ENCODE measurements at places on chromosomes 2 and 18.

DNA sequence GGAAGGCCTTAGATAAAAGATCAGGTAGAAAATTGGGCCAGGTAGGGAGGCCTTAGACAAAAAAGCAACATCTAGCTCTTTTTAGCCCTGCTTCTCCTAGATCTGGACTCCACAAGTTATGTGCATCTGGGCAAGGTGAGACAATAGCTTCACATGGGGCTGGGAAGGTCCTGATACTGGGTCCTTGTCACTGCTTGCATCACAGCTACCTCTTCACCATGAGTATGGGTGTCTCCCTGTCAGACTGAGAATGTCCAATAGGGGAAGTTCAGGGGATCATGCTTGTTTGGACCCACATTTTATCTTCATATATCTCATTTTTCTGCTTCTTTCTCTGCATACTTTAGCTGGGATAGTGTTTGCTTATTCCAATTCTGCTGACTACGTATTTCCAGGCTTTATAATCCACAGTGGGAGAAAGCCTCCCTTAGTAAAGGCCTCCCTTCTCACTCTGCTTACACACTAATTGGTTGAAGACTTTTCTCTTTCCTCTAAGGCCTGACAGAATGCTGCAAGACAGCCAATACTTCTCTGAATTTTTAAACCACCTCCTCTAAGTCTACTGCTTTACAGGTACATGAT lies 189.6 kb downstream of the CYRIA start:
- no peak for DNase-seq

GRCh38 chr2:166127217-166128155 lies at the start of gene SCN1A:
SCN1A (minus strand) TSS chr2:166128020; CDS start chr2:166073621, 54,399 bp downstream.
- DNase-seq, result no peak

GRCh38 chr2:26631401-26632170 lies 9.6 kb downstream of the CIB4 start:
- no peak for DNase-seq

DNA sequence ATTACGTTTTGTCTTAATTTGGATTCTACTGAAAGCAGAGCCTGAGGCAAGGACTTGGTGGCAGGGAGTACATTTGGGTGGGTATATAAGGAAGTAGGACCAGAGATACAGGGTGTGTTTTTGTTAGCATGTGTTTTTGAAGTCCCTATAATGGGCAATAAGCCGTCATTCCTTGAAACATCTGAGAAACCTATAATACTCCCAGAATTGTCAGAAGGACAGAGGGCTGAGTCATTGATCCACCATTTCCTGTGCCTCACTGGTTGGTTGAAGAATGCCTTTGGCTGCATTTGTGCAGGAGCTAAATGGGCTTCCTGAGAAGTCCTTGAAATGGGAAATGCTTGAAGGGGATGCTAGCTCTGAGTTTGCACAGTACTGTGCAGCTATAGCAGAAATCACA lies 281.8 kb upstream of the ZEB2 start:
- DNase-seq, result no peak

- DNase-seq, result no peak
Observed at GRCh38 chr2:143955401-143956065, 564.4 kb downstream of the ZEB2 start.

GRCh38 chr18:44777457-44778192 lies 96.9 kb downstream of the SETBP1 start:
- no peak for DNase-seq

DNA sequence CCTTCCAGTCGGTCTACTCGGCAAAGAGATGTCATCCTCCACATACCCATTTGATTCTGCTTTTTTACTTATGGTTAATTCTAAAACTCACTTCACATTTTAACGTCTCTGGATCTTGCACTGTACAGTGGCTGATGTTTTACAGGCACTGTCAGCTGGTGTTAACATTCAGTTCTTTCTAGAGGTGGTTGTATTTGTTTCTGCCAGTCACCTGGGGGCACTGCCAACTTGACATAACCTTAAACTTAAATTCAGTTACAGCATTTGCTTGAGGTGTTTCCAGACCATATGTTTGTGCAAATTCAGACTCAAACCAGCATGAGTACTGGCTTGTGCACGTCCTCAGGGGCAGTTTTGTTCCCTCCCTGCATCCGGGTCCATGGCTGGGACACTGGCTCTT lies 5.3 kb upstream of the TMEM185B start:
- no peak for DNase-seq

DNA sequence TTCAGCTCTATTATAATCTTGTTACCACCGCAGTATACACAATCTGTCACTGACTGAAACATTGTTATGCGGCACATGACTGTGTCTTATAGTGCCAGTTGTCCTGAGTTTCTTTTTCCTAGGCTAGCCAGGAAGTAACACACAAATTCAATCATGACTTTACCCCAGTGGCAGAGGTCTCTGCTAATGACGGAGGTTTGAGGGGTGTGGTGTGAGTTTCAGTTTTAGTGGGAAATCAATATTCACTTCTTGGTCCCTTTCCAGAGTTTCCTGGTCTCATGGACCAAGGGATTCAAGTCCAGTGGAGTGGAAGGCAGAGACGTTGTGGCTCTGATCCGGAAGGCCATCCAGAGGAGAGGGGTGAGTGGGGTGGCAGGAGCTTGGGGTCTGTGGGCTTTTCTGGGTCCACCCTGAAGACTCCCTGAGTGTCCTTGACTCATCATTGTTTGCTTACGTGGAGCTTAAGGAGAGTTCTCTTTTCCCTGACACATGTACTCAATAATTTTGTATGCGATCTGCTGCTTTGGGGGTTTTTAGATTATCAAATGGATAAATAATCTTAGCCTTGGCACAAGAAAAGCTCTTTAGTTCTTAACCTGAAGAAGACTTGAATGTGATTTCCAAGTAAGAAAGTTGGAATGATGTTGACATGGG lies 39.2 kb downstream of the HK2 start:
- DNase-seq, result no peak

- no peak for DNase-seq
Observed at GRCh38 chr18:52118684-52119083, 221.3 kb upstream of the DCC start.

- no peak for DNase-seq
Observed at GRCh38 chr2:71776227-71776626, 322.9 kb downstream of the DYSF start.

GRCh38 chr2:237490009-237490711 lies 3.1 kb downstream of the MLPH start:
- DNase-seq, result no peak

GRCh38 chr2:61021228-61021660 lies 3.2 kb upstream of the PUS10 start:
- DNase-seq, result no peak

- DNase-seq, result no peak
Observed at GRCh38 chr2:221254299-221254698, 317.8 kb downstream of the EPHA4 start.

- DNase-seq, result no peak
Observed at GRCh38 chr18:74152857-74153256, 4.5 kb downstream of the TIMM21 start.

DNA sequence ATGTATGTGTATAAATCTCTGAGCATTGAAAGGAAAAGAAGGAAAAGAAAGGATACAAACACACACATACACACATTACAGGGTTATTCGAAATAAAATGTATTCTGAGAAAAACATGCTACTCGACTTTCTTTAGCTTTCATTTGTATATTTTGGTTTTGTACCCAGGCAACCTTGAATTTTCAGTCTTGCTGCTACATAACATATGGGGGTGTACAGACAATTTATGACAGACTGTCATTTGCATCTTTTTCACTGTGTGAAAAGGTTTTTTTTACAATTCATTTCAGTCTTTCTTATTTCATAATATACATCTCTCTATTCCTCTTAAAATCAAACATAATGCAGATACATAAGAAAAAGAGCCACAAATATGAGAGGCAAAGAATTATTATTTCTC lies 1238.4 kb upstream of the NXPH2 start:
- no peak for DNase-seq

GRCh38 chr2:160022162-160022561 lies 40.3 kb downstream of the PLA2R1 start:
- DNase-seq, result no peak

- no peak for DNase-seq
Observed at GRCh38 chr2:109595644-109596043, 18.1 kb downstream of the SEPTIN10 start.

DNA sequence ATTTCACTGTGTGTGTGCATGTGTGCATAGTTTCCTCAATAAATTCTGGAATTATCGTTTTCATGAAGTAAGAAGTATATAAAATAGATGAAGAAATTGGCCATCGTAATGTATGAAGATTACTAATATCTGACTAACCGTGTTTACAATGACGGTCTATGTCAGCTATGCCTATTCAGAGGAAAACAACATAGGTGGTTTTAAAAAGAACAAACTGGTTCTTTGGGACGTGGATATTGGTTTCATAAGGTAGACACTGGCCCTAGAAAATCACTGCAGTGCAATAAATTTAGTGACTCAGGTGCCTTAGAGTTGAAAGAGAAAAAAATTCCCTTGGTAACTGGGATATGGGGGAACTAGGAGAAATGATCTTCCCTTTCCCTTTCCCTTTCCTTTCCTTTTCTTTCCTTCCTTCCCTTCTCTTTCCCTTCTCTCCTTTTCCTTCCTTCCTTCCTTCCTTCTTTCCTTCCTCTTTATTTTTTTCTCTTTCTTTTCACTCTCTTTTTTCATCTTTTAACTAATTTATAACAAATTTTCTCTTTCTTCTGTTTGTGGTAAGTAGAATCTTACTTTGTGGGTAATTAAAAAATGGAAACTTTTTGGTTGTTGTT lies 36.4 kb downstream of the MAP2 start:
- no peak for DNase-seq

GRCh38 chr2:10990561-10991111 lies 78.9 kb downstream of the KCNF1 start:
- no peak for DNase-seq

DNA sequence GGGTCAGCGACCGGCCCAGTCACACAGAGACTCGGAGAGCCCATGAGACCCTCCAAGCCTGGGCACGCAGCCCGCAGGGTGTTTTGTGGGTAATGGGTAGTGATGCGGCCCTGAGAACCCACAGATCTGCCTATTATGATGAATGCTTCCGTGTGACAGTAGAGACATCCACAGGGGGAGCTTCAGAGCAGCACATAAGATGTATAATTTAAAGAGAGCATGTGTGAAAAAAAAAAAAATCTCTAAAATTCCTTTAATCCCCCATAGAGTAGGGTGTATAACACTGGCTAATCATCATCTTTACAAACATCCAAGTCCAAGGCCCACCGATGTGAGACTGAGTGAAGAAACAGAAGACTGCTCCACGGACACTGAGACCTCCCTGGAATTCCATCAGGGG lies 34.6 kb downstream of the BIN1 start:
- no peak for DNase-seq

GRCh38 chr2:170025223-170025622 lies 152.7 kb upstream of the MYO3B start:
- no peak for DNase-seq

- DNase-seq, result no peak
Observed at GRCh38 chr2:37586663-37587317, 84.7 kb downstream of the CDC42EP3 start.

GRCh38 chr2:63424329-63425078 lies 163.8 kb downstream of the WDPCP start:
- DNase-seq, result no peak

DNA sequence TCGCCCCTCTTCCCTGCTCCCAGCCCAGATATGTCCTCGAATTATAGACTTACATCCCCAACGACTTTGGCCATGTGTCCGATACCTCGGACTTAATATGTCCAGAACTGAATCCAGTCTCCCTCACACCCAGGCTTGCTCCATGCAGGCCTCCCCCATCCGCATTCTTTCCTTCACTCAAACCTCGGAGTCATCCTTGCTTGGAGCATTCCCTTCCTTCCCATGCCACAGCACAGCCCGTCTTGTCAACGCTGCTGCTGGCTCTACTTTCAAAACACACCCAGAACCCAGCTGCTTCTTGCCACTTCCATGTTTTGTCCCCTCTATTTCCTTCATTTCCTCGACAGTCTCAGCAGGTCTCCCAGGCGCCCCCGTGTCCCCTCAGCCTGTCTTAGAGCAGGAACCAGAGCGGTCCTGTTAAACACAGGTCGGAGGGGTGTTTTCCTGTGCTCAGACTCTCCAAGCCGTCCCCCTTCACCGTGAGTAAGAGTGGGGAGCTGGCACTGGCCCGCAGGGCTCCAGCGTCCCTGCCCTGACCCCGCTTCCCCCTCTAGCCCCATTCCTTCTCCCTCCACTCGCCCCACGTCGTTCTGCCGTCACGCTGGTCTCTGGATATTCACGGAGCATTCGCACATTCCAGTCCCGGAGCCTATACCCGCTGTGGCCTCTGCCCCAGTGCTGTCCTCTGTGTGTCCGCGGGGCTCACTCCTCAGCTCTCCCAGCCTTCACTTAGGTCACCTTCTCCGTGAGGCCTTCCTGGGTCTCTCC lies 54.4 kb downstream of the VAPA start:
- DNase-seq, result no peak

DNA sequence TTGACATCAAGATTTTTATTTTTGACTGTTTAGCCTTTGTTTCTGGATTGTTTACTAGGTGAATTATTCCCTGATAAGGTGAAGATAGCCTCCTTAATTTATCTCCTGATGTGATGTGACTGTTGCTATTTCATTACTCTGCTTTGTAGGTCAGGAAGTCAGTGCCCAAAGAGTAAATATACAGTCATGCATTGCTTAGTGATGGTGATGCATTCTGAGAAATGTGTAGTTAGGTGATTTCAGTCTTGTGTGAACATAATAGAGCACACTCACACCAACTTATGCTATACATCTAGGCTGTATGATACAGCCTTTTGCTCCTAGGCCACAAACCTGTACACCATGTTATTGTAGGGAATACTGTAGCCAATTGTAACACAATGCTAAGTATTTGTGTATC lies 102.4 kb upstream of the THUMPD2 start:
- DNase-seq, result no peak

DNA sequence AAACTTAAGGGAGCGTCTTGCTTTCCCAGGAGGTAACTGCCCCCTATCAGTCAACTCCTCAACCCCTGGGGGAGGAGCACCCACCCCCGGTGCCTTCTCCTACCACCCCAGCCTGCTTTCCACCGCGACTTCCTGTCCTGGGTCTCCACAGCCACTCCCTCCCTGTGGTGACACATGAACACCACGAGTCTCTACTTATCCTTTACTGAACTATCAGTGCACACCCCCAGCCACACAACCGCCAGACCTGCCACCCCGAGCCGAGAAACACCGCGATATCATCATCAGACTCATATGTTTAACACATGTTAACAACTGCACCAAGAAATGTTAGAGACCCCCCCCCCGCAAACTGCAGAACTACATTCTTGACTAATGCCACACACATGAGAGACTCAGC lies 43.3 kb downstream of the LONRF2 start:
- DNase-seq, result no peak

- DNase-seq, result no peak
Observed at GRCh38 chr2:238241970-238242369, 2.1 kb upstream of the HES6 start.

- no peak for DNase-seq
Observed at GRCh38 chr2:42087857-42088195, 40.0 kb downstream of the PKDCC start.

- no peak for DNase-seq
Observed at GRCh38 chr18:61595615-61596251, 262.5 kb downstream of the CDH20 start.

GRCh38 chr2:3223080-3223923 lies 154.3 kb downstream of the EIPR1 start:
- DNase-seq, result no peak

Data from left renal pelvis (tissue), 4 donors.